ENCODE measurements at places on chromosomes 6 and 20. TPM values are rescaled to one million over a fixed set of nuclear protein-coding genes. Genes with fewer than 3 reads are reported as not detected.

Gene C4B
- total RNA-seq, result 3.1 TPM

Gene PAX1
- total RNA-seq, result not detected

GRCh38 chr6:115863211-115863610, 197.5 kb downstream of the FRK start:
- no peak for DNase-seq

DNA sequence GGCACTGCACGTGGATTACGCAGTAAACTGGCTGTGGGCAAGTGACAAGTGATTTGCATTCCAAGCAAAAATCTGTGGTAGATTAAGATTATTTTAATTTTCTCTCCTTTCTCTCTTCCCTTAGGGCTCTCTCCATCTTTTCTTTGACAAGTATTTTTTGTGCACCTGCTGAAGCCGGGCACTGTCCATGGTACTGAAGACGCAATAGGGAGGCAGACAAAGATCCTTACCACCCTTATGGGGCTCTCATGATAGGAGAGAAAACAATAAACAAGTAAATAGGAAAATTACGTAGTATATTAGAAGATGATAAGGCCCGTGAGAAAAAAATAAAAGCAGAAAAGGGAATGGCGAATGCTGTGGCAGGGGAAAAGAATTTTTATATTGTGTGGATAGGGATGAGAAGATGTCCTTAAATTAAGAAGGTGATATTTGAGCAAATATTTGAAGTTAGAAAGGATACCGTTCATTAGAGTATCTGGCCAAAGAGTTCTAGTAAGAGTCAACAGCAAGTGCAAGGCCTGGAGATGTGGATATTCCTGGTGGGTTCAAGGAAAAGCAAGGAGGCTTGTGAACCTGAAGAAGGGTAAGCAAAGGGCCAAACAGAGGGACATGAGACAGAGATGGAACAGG, 146.0 kb downstream of the LAMP5 start:
- DNase-seq, result peak; percentile 18

DNA sequence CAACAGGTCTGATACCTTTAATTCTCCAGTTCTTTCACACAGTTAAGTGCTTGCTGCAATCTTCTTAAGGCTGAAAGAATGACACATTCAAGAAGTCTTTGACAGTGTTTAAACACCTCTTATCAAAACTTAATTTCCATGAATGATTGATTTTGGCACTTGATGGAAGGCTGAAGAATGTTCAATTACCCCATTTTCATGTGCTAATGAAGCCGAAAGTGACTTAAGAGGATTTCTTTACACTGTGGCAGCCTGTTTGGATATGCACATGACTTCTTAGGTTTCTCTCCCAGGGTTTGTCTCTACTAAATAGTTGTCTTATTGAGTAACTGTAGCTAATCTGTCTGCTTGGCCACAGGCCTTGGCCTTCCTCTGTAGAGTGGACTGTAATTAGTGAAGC, 81.1 kb upstream of the PRDM1 start:
- no peak for DNase-seq

GRCh38 chr6:26329763-26330511, 35.1 kb upstream of the BTN3A2 start:
- peak; percentile 78 for DNase-seq

DNA sequence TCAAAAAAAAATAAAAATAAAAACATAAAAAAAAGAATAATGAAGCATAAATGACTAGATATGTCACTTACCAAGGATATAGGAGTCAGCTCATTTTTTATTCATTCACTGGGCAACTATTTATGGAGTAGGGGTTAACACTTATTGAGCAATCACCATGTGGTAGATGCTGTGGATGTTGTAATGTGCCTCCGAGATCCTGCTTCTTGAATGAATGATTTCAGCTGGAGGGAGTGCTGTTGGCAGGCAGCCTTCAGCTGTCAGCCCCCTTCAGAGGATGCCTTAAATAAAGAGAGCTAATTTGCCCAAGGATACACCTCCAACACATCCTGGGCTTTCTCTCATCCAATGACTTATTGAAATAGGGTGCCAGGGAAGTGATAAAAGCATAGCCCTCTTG, 229.5 kb upstream of the DTNBP1 start:
- DNase-seq, result no peak

- DNase-seq, result peak; percentile 48
Measured at GRCh38 chr6:140879946-140880345, 1252.8 kb upstream of the GJE1 start.

DNA sequence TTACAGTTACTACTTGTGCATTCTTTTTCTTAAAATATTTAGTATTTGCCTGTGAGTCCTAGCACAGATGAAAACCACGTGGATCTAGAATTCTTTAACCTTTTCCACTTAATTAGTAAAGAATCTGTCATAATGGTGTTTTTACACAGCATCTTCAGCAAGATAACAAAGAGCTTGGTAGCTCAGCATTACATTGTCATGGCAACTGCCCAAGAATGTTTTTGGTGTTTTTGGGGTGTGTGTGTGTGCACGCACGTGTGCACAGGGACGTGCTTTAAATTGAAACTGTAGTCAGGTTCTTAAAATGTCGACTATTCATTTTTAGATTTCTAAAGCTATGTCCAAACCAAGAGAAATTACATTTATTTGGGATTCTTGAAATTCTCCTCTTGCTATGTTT, 108.0 kb downstream of the FIG4 start:
- no peak for DNase-seq

GRCh38 chr6:170149681-170150589, 140.9 kb downstream of the DLL1 start:
- no peak for DNase-seq
